Testis (tissue), 5 donors: ENCODE measurements at places on chromosomes 11 and 22.

GRCh38 chr11:45678976-45679375 lies 13.6 kb upstream of the CHST1 start:
- DNase-seq: no peak

GRCh38 chr11:86056351-86056854 lies 12.5 kb downstream of the PICALM start:
- no peak for DNase-seq

DNA sequence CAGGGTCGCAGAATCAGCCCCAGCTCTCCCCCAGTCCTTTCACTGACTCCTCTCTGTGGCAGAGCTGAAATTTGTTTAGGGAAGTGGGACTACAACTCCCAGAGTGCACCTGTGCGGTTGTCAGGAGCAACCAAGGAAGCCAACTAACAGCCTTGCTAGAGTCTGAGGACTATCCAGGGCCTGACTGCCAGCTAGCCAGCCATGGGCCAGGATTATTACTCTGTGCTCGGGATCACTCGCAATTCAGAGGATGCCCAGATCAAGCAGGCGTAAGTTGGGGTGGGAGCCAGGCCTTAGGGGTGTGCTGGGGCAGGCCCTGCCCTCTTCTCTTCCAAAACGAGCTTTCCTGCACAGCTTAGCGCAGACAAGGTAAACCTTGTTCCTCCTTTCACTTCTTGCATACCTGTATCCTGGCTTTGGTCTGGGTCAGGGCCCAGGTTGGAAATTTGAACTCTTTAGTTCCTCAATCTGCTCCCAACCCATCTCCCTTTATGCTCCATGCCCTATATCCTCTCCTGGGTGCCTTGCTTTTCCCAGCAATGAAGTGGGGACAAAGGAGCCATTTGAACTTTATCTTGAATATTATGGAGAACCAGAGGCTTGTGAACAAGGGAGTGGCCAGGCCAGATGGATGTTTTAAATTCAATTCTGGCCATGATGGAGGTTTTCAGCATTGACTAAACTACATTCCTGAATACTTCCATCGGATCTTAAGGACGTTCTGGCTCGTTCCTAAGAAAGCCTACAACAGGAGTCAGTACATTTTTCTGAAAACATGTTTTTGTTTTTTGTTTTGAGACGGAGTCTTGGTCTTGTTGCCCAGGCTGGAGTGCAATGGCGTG lies at the start of gene DNAJB13:
DNAJB13 (plus strand) TSS at position 158 of the 842 bp plus-strand sequence; CDS start at position 202, 44 bp downstream.
- DNase-seq: peak; percentile 71

- no peak for DNase-seq
These were observed 173.2 kb downstream of the DSCAML1 start for GRCh38 chr11:117623831-117624271.

- DNase-seq: peak; percentile 60
These were observed 428 bp downstream of the SCN3B start for GRCh38 chr11:123653827-123654565.

DNA sequence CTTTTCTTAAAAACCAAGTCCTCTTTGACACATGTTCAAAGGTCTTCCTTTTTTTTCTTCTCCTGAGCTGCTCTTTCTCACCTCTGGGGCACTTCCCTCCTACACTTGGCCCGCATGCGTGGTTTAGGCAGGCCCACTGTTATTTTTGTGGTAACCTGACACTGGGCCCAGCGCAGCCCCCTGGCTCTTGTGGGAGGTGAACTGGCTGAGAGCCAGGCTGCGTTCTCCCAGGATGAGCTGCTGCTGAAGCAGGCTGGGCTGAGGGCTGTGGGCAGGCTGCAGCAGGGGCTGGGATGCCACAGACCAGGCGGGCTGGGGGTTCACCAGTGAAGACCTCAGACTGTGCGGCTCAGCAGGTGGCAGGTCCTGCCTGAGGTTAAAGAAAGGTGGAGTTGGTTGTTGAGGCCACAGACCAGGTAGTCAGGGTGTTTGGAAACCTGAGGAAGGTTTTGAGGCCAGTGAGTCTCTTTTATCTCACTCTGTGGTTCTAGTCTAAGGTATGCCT lies 72.4 kb downstream of the TEAD1 start:
- peak; percentile 69 for DNase-seq

DNA sequence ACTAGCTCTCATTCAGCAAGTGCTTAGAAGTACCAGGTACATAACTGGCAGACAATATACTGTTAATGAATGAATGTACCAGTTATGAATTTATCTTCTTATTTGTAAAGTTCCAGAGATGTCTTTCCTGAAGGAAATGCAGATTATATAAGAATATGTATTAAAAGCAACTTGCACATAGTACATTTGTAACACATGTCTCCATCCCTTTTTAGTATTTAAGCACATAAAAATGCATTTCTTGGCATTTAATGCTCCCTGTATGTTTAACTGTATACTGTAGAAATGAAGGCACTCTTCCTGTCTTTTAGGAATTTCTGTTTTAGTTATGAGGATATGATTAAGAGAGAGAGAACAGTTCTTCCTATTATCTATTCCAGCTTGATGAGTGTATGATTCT lies 241.3 kb downstream of the NELL1 start:
- DNase-seq: no peak

DNA sequence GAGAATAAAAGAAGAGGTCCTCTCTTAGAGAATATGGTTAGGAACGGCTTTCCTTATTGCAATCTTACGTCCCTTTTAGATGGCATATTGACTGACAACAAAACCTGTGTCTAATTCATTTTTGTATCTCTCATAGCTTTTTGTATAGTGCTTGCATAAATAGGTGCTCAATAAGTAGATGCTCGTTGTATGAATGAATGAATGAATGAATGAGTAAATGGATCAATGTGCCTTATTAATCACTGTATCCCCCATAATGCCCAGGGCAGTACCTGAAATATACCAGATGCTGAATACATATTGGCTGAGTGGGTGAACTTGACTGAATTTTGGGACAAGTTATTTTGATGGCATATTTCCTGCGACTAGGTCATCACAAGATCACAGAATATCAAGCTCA lies 97.9 kb downstream of the SERGEF start:
- DNase-seq: no peak

DNA sequence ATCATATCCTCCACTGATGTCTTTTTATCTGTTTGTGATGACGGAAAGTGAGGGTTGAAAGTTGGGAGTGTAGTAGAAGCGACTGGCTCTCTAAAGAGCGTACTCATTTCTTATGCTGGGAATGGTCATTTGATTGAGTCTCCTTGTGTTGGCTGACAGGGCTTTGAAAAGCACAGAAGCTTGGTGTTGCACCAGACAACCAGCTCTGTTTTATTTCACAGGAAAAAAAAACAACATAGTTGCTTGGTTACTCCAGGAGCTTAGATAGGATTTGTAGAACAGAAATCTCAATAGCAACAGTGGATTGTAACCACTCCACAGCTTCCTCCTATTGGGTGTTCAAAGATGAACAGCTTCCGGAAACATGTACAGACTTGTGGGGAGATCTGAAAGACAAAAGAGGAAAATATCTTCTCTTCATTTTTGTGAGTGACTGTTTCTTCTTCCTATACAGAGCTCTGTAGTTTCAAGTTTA lies 2.7 kb downstream of the RBM14 start:
- no peak for DNase-seq

DNA sequence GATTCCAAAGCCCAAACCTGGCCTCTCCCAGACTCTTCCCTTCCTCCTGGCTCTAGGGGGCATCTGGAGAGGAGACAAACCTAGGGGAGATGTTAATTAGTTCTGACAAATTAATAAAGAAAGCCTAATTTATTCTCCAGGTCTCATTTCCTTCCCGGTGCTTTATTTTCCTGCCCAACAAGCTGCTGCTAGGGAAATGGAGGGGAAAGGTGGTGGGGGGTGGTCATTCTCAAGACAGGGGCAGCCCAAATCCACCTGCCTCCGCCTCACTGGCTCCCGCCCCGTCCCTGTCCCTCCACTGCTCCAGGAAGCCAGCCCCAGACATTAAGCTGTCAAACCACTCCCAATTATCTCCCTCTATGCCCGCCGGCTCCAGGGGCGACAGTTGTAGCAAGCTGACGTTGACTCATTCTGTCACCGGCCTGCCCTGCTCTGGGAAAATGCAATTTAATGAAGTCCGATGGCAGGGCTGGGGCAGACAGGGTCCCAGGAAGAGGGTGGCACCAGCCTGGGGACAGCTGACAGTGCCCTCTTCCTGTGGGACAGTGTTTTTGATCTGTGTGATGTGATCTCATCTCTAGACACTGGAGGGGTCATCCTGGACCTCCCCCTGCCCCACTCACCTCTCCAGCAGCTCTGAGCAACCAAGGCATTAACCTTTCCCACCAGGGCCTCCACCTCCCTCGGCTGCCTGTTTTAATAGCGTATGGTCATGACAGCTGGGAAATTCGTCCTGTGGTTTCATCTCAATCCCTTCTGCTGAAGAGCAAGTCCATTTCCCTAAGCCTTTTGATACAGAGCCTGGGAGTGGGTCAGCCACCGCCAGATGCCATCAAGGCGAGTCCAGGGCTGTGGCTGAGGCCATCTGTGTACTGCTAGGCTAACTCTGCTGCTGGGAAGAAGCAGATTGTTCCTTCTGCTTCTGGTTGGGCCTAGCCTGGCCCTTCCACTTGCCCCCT lies 27.1 kb downstream of the NECTIN1 start:
- DNase-seq: no peak

DNA sequence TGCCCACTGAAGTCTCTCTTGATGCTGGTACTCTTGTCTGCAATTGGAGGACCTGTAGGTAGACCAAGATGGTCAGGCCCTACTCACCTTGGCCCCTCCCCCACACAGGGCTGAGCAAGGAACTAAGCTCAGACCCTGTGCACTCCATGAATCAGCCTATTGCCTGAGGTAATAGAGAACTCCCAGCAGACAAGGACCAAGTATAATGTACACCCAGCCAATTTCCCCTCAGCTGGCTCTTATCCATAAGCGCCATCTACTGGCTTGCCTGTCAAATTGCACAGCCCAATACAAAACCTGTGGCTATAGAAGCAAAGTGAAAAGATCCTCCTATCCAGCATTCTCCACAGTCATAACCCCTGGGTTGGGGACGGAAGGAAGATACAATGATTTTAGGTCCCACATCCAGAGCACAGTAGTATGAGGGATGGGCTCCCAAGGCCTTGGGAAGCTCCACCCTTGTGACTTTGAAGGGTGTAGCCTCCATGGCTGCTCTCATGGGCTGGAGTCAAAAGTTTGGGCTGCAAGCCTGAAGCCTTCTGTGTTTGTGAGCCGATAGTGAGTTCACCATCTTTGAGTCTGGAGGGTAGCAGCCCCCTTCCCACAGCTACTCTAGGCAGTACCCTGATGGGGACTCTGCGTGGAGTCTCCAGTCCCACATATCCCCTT lies 56.0 kb downstream of the GLYATL2 start:
- peak; percentile 68 for DNase-seq

DNA sequence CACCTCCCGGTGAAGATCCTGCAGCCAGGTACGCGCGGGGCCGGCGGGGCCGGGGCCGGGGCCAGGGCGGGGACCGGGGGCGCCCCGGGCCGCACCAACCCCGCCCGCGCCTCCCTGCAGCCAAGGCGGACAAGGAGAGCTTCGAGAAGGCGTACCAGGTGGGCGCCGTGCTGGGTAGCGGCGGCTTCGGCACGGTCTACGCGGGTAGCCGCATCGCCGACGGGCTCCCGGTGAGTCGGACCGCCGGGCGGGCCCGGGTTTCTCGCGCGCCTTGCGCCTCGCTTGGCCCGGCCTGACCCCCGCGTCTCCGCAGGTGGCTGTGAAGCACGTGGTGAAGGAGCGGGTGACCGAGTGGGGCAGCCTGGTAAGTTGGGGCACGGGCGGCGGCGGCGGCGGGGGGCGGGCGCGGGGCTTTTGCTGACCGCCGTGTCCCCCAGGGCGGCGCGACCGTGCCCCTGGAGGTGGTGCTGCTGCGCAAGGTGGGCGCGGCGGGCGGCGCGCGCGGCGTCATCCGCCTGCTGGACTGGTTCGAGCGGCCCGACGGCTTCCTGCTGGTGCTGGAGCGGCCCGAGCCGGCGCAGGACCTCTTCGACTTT lies 531 bp downstream of the PIM3 start:
- no peak for DNase-seq

GRCh38 chr11:35107861-35108260 lies 31.1 kb upstream of the CD44 start:
- no peak for DNase-seq

- DNase-seq: peak; percentile 25
These were observed 25.9 kb upstream of the HTATIP2 start for GRCh38 chr11:20337526-20338154.

- no peak for DNase-seq
These were observed 33.7 kb downstream of the SLC5A1 start for GRCh38 chr22:32076761-32077084.

GRCh38 chr22:45065726-45066125 lies 55.9 kb upstream of the PHF21B start:
- DNase-seq: no peak

DNA sequence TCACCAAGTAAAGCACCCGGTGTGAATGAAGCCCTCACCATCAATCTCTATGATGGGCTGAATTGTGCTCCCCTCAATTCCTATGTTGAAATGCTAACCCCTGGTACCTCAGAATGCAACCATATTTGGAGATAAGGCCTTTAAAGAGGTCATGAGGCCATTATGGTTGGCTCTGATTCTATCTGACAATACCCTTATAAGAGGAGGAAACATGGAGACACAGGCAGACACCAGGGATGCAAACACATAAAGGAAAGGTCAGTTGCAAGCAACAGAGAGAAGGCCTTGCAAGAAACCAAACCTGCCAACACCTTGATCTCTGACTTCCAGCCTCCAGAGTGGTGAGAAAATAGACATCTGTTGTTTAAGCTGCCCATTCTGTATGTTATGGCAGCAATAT lies 13.3 kb upstream of the ZNF280A start:
- DNase-seq: no peak

DNA sequence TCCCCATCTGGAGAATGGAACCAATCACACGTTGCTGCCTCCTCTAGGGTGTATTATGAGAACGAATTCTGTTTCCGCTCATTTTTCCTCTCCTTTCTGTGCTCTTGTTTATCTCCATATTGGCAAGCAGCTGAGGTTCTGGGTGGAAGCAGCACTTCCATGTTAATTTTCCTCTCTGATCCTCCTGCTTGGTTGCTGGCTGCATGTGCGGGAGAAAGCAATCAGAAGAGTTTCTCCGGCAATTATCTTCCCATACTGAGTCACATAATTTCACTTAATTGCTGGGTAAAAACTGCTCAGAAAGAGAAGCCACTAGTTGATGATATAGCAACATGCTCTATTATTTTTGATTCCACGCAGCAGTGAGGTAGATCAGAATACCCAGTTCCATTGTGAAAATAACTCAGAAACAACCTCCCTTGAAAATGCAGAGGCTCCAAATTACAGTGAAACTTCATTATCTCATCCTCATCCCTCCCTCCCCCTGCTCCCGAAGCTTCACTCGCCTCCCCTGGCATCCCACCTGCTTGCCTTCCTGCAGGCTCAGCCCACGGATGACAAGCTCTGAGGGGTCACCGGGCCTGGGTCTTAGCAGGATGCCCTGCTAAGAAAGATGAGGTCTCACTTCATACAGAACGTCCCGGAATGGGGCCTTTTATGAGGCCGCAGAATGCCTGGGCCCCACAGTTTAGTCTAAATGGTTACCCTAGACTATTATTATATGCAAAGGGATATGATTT lies 20.4 kb downstream of the FXYD6 start:
- DNase-seq: peak; percentile 13

- peak; percentile 46 for DNase-seq
These were observed 25.2 kb downstream of the BCR start for GRCh38 chr22:23205339-23206049.

GRCh38 chr11:69293819-69294505 lies at the start of gene MYEOV:
Gene MYEOV (plus strand): TSS chr11:69294155. CDS start chr11:69295355, 1,200 bp downstream.
- no peak for DNase-seq
